ENCODE measurements at places on chromosomes 5 and 9. TPM values are rescaled to one million over a fixed set of nuclear protein-coding genes. Genes with fewer than 3 reads are reported as not detected.

The TPM2 gene
- 2,001 TPM for total RNA-seq

The FIBCD1 gene
- total RNA-seq = 0.66 TPM

The RIGI gene
- 164 TPM for total RNA-seq

The FOXD4 gene
- 0.31 TPM for total RNA-seq

The ARHGEF28 gene
- total RNA-seq = 8.1 TPM

The CRB2 gene
- total RNA-seq = 2.4 TPM

The PRUNE2 gene
- 7.7 TPM for total RNA-seq

The GPX8 gene
- total RNA-seq = 144 TPM

The TRIP13 gene
- 8.5 TPM for total RNA-seq

The TAF11L7 gene
- total RNA-seq = not detected

The SLC45A2 gene
- total RNA-seq = 0.82 TPM

The CARTPT gene
- total RNA-seq = not detected

The C1QTNF3 gene
- 0.95 TPM for total RNA-seq

The PCDHGA3 gene
- total RNA-seq = 0.17 TPM

The PCDHGA5 gene
- 0.29 TPM for total RNA-seq

The ACSL6 gene
- total RNA-seq = not detected

The PDE8B gene
- total RNA-seq = 0.18 TPM
